ENCODE measurements at places on chromosomes 5 and 9.

- peak; percentile 78 for DNase-seq
Measured at GRCh38 chr5:134555890-134556311, 30.4 kb downstream of the JADE2 start.

GRCh38 chr5:121988488-121988887 lies 26.7 kb downstream of the SRFBP1 start:
- DNase-seq, result no peak

- no peak for DNase-seq
Measured at GRCh38 chr5:68350176-68350575, 134.6 kb downstream of the PIK3R1 start.

- no peak for DNase-seq
Measured at GRCh38 chr5:154713615-154714125, 41.5 kb upstream of the LARP1 start.

DNA sequence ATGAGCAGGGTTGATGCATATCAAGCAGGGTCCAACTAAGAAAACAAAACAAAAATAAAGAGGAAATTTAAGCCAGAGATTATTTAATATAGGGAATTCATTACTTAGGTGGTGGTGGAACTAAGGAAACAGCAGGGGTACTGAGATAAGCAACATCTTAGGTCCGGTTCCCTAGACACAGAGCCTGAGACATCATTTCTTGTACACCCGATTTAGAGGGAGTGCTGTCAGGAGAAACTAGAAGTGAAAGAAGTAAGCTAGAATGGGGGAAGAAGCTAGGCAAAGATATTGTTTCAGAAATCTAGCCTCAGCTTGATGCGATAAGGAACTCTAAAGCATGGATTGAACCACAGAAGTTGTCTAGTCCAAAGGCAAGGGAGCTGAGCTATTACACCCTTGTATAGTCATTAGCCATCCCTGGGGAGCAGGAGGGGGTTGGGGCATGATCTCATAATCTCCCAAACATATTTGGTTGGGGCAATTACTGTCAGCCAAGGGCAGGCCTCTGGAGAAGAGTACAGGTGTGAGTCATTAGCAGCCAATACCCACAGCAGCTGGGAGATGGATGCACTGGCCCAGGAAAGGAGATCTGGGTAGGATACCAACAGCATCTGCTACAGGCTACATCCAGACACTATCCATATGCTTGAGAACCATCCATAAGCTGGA lies 194.5 kb downstream of the ARL15 start:
- no peak for DNase-seq

DNA sequence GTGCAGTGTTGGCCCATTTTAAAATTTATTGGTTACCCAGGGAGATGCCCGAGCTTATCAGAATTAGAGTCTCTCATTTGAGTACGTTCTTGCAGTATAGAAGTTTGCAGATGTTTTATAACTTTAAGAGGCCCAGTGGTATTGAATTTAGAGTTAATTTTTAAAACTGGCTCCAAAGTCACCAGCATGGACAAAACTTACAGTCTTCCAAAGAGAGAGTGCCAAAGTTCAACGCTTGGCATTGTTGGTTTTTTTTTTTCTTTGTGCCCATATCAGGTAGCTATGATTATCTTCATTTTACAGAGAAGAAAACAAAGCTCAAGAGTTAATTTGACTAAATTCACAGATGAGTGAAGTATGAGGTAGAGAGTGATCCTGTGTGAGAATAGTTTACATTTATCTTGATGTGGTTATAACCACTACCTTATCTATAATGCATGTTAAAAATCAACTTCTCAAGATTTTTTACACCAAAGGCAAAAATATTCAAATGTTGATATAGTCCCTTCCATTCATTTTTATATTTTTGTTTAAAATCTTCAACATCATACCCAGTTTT lies 273.7 kb upstream of the DMRT1 start:
- no peak for DNase-seq

- peak; percentile 66 for DNase-seq
Measured at GRCh38 chr9:128007566-128008138, 26.9 kb upstream of the EEIG1 start.

- no peak for DNase-seq
Measured at GRCh38 chr5:137688210-137688840, 47.6 kb downstream of the KLHL3 start.

- DNase-seq, result no peak
Measured at GRCh38 chr5:125343015-125343414, 596.6 kb upstream of the ZNF608 start.

GRCh38 chr5:111748304-111748763 lies 8.7 kb downstream of the NREP start:
- no peak for DNase-seq

DNA sequence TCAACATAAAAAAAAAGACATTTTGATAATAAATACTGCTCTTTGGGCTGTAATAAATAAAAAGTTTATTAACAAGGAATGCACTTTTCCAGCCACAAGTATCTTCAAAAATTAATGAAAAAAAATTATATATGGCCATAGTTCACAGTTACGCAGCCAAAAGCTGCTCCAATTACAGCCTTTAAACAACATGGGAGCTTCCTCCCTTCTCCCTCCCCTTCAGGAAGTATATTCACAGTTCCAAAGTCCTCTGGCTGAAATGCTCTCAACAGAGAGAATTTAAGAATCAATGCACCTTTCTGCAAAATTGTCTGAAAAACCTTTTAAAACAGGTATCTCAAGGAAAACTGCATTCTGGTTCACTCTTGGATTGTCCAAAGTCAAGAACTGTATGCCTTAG lies 5.9 kb downstream of the PLK2 start:
- no peak for DNase-seq

DNA sequence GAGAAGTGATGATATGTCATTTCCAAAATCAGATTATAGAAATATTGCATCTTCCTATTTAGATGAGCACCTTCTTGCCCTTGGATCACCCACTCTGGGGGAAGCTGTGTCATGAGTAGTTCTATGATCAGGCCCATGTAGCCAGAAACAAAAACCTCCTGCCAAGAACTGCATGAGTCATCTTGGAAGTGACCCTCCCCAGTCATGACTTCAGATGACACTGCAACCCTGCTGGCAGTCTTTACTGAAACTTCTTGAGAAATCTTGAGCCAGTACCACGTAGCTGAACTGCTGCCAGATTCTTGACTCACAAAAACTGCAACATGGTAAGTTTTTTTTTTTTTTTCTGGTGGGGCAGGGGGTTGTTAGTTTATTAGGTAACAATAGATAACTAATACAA lies 439.6 kb upstream of the PTGER4 start:
- no peak for DNase-seq

- no peak for DNase-seq
Measured at GRCh38 chr9:106737516-106737915, 125.5 kb upstream of the ZNF462 start.

GRCh38 chr9:4741365-4742089 lies 525 bp upstream of the AK3 start:
- peak; percentile 45 for DNase-seq

GRCh38 chr5:94893412-94894135 lies 275.1 kb downstream of the SLF1 start:
- peak; percentile 10 for DNase-seq

DNA sequence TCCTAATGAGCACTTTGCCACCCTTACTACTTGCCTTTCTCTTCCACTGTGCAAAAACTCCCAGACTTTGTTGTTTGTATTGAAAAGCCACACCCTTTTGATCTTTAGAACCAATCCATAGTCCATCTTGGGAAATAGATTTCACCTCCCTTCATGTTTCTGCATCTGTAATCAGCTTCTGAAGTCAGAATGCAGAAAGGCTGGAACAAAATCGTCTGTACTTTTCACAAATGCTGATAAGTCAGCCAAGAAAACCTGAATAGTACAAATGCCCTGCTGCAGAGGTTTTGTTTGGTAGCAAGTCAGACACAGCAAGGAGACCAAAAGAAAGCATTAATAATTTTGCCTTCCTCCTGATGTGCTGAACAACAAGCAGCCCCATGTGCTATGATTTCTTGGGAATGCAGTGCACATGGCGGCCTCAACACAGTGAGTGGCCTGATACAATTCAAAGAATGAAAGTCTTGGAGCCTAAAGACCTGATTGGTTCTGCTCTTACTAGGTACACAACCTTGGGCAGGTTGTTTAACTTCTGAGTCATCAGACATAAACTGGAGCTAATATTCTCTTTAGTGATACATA lies 59.2 kb upstream of the STK32A start:
- DNase-seq, result no peak

- peak; percentile 82 for DNase-seq
Measured at GRCh38 chr5:137619191-137619870, 116.6 kb downstream of the KLHL3 start.

DNA sequence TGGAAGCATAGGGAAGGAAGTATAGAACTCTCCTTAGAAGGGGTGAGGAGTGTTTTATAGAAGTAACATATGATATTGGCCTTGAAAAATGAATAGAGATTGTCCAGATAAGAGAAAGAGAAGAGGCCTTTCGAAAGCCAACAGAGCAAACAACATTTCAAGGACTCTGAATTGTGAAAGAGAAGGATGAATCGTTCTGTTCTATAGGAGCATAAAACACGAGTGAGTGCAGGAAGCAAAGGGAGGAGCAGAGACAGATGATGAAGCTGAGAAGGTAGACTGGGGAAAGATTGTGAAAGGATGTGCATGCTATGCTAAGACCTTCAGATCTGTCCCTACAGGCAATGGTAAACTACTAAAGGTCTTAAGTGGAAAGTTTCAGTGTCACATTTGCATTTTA lies 271.0 kb downstream of the TMEM161B start:
- DNase-seq, result no peak

DNA sequence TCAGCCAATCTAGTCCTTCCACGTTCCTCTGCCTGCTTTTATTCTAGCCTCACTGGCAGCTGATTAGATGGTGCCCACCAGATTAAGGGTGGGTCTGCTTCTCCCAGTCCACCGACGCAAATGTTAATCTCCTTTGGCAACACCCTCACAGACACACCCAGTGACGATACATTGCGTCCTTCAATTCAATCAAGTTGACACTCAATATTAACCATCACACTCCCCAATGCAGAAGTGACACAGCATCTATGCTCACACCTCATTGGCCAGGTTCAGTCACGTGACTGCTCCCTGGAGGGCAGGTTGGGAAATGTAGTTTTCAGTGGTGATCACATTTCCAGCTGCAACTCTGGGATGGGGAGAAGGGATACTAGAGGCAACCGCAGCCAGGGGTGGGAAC lies 13.0 kb downstream of the SUSD3 start:
- peak; percentile 50 for DNase-seq

DNA sequence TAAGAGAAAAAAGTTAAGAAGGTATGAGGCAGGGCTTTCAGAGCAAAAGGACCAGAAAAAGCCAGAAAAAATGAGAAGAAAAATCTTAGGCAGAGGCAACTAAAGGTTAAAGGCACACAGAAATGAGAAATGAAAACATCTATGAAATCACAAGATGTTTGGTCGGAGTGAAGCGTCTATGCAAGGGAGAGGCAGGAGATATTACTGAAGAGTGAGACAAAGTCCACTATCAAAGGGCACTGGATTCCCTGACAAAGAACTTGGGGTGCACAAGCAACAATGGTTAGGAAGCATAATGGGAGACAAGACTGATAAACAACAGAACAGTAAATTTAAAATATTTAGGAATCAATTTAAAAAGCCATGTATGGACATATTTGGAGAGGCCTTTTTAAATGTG lies 16.9 kb downstream of the PANK3 start:
- DNase-seq, result no peak

DNA sequence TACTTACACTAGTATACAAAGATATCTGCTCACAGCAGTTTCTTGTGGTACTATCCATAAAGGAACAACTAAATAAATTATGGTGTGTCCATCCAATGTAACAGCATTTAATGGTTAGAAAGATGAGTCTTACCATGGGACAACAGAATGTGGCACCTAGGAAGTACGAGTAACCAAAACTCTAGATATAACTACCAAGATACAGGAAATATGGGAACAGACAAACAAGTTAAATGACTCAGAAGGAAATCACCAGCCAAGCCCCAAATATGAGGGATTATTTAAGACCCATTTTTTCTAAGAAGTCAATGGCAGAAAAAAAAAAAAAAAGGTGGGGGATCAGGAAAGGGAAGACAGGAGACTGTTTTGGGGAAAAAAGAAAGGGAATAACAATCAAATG lies 294.8 kb downstream of the PRELID2 start:
- DNase-seq, result no peak

GRCh38 chr5:36641431-36641830 lies 35.0 kb downstream of the SLC1A3 start:
- no peak for DNase-seq

DNA sequence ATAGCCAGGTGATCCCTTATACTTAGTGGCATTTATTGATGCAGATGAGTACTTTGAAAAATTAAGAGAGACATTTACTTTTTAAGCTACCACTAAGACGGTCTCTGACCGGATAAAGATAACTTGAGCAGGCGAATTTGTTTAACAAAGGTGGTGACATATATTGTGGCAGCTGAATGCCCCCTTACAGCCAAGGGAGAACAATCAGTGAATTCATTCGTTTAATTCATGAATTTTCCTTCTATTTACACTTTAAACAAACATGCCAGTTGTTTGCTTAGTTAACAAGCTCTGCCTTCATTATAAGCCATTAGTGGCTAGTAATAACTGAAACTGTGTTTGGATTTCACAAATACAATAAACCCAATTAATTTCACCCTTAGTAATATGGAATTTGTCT lies 187.1 kb downstream of the AOPEP start:
- DNase-seq, result no peak

All from tongue (tissue), 3 donors.